Neuronal stem cell (in vitro differentiated cells): ENCODE measurements at places on chromosomes 5 and 9.
A peak's percentile ranks its signal among the peaks of the same experiment; 100 is the strongest.

GRCh38 chr5:176771102-176771845 lies 39.1 kb upstream of the UNC5A start:
- no peak for DNase-seq

DNA sequence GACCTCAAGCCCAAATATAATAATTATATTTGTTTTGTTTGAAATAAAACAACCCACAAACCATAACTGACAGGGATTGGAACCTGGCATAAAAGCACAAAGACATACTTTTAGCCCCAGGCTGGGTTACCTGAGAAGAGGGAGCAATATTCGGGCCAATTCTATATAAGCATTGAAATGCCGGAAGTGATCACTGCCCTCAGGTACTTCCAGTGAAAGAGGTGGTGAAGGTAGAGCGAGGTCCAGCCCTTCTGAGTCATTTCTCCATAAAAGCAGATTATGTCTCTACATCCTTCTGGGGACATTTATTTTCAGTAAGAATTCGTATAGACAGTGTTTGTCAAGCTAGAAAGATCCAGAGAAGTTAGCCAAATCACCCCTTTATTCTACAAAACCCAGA lies 59.6 kb downstream of the GCNT4 start:
- no peak for DNase-seq

GRCh38 chr5:90386099-90386710 lies 23.4 kb downstream of the CETN3 start:
- no peak for DNase-seq

GRCh38 chr9:137350696-137351584 lies 48.9 kb upstream of the NRARP start:
- no peak for DNase-seq

DNA sequence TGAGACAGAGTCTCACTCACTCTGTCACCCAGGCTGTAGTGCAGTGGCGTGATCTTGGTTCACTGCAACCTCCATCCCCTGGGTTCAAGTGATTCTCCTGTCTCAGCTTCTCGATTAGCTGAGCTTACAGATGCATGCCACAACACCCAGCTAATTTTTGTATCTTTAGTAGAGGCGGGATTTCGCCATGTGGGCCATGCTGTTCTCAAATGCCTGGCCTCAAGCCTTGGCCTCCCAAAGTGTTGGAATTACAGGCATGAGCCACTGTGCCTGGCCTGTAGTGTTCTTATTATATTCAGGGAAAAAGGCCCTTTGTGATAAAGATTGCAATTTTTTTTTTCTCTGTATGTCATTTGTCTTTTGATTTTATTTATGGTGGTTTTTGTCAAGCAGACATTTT lies 24.0 kb upstream of the MCCC2 start:
- DNase-seq: no peak

DNA sequence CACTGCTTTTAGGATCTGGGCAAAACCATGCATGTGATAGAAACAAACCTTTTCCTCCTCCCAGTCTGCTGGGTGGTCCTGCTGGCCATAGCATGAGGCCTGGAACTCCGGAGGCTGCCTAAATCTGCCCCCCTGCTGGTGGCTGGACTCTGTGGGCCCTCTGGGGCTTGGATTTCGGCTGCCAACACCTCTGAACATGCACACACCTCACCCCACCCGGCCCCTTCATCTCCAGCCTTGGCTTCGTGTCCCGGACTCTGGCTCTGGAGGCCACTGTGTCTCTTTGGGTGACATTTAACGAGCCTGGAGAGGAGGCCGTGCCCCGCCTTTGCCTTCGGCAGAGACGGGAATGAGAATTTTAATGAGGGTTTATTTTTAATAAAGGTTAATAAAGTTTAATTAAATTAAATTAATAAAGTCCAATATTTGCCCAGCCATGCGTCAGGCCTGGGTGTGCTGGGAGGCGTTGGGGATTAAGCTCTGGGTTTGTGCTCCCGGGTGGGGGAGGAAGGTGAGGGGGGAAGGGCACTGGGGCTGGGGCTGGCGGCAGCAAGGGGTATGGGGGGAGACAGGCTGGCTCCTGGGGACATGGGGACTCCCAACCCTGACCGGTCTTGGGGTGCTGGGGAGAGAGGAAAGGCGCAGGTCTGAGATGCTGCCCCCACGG lies 251.8 kb downstream of the PBX3 start:
- no peak for DNase-seq

- no peak for DNase-seq
These were observed 98.7 kb downstream of the NMUR2 start for GRCh38 chr5:152306386-152306785.

DNA sequence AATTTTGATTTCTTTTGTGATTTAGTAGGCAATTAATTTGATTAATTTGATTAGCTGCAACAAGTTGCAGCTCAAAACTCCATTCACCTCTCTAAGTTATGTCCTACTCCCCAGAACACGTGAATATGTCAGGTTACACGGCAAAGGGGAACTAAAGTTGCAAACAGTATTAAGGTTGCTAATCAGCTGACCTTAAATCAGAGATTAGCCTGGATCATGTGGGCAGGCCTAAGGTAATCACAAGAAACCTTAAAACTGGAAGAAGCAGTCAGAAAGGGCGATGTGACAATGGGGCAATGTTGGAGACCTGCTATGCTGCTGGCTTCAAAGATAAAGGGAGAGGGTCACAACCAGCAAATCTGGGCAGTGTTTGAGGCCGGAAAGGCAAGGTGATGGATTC lies 47.3 kb upstream of the ANXA1 start:
- DNase-seq: no peak

DNA sequence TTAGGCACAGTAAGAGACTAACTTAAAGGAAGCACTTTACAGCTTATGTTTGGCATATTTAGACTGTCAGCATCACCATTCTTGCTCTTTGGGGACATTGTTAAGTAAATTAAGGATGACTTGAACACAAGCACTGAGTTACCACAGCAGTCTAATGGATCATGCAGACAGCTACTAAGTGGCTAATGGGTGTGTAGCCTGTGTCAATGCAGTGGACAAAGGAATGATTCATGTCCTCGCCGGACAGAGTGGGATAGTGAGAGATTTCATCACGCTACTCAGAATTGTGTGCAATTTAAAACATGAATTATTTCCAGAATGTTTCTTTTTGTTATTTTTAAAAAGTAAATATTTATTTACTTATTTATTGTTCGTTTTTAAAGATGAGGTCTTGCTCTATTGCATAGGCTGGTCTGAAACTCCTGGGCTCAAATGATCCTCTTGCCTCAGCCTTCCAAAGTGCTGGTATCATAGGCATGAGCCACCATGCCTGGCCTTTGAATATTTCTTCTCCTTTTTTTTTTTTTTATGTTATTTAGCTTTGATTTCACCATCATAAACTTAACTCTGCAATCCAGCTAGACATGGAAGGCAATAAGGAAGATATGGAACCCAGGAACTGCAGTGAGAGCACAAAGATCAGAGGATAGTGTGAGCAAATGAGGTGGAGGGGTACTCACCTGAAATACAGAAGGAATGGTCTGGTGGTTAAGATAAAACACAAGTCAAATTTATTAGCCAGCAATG lies 53.0 kb upstream of the KLF4 start:
- no peak for DNase-seq

GRCh38 chr9:137302118-137302448 lies at the start of gene NRARP:
TSS of gene NRARP (minus strand) at chr9:137302271. CDS start at chr9:137301928, 343 bp downstream.
- peak; percentile 86 for DNase-seq

DNA sequence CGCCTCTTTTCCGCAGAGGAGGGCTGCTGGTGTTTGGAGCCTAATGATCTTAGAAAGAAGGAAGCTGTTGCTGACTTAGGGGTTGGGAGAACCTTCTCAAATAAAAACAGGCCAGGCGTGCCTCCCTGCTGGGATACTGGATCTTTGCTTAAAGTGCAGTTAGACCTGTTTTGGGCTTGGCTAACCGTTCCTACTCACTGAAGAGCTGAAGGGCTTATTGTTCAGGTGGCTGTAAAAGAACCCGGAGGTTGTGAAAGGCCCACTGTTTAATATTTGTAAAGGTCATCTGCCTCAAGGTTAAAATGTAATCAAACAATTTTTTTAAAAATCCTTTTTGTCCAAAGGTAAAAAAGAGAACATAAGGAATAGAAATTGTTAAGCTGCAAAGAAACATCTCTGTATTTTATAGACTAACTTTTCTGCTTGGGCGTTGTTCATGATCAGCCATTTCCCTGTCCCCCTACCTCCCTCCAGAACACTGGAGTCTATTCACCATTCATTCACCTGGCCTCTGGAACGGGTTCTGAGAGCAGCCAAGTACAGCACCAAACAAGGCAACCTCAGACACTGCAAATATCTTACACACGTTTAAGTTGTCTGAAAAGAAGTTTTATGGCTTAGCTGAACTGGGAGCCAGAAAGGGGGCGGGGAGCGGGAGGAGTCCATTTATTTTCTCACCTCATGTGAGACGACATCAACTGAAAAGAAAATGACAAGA lies 18.6 kb upstream of the MTMR12 start:
- no peak for DNase-seq

DNA sequence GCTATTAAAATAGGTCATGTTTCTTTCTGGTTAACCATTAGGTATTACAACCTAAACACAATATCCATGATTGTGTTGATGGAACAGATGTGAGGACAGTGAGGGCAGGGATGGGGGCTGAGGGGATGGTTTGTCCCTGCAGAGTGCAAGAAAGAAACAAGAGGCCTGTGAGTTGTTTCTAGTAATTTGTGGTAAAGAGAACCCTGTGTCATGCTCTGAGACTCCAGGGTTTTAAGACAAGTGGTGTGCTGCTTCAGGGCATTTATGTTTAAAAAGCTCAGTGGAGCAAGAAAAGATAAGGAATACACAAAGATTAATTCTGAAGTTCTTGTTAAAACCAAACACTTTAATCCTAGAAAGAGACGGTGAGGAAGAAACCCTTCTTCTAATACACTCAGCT lies 656.5 kb downstream of the TLE1 start:
- no peak for DNase-seq

DNA sequence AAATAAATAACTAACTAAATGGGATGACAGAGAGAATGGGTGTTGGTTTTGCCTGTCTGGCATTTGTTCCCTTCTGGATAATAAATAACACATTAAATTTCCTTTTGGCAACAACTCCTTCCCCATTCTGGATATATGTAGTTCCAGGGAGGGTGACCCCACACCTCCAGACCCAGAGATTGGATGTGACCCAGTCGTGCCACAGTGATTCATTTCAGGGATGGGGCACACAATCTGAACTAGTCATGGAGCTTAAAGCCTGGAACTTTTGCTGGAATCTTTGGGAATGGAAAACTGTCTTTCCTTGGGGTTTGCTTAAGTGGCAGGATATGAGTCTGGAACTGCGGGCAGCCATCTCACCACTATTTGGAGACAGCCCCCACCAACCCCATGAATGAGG lies 11.3 kb downstream of the KLF9 start:
- DNase-seq: no peak

- DNase-seq: peak; percentile 70
These were observed 178.8 kb downstream of the SPOCK1 start for GRCh38 chr5:137320056-137321045.

DNA sequence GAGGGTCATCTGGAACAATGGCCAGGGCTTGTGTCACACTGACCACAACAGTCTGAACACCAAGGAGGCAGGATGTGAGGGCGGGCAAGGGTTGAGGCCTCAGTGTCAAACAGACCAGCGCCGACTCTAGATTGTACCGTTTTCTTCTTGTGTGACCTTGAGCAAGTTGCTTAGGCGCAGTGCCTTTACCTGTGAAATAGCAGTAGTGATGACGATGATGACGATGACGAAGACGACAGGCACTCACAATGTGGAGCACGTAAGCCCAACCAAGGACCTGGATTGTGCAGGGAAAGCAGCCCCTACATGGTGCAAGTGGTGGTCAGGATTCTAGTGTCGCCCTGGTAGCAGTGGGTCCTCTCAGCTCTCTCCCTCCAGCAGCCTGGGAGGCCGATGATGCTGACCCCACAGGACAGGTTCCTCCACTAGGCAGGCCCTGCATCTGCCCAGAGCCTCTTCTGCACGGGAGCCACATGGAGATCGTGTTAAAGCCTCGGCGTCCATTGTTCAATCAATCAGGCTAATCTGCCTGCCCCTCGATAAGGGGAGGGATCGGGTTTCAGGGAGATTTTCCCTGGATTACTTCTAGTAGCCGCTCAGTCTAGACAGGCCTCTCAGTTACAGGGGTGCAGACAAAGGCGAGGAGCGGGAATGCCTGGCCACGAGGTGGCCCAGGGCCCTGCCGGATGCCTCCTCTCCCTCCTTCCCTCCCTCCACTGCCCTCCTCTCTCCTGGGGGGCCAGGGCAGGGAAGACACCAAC lies 91.7 kb downstream of the MACROH2A1 start:
- DNase-seq: peak; percentile 66

GRCh38 chr9:128282500-128282899 lies 6.4 kb downstream of the SWI5 start:
- DNase-seq: no peak

- DNase-seq: no peak
These were observed 253.1 kb upstream of the PANK3 start for GRCh38 chr5:168832308-168832707.

DNA sequence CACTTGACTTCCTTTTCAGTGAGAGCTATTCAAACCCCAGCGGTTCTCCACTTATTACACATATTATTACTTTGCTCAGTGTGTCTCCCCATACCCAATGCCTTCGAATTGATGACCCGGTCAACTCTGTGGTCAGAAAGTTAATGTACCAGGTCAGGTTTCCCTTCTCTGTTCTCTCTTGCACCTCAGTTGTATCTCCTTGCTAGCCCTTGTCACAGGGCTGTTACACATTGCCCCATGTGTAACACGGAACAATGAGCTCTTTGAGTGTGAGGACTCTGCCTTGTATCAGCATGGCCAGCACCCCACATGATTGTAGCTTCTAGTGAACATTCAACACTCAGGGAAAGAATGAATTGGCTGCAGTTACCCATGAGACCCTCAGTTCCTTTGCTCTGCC lies 73.6 kb downstream of the DOCK2 start:
- DNase-seq: no peak

GRCh38 chr5:177493795-177494345 lies 3.5 kb downstream of the PDLIM7 start:
- no peak for DNase-seq

- no peak for DNase-seq
These were observed 75.3 kb downstream of the MACROH2A1 start for GRCh38 chr5:135323701-135324132.

GRCh38 chr5:66661149-66661548 lies 65.0 kb downstream of the MAST4 start:
- DNase-seq: no peak

GRCh38 chr5:175692996-175693710 lies 35.3 kb downstream of the HRH2 start:
- DNase-seq: no peak

DNA sequence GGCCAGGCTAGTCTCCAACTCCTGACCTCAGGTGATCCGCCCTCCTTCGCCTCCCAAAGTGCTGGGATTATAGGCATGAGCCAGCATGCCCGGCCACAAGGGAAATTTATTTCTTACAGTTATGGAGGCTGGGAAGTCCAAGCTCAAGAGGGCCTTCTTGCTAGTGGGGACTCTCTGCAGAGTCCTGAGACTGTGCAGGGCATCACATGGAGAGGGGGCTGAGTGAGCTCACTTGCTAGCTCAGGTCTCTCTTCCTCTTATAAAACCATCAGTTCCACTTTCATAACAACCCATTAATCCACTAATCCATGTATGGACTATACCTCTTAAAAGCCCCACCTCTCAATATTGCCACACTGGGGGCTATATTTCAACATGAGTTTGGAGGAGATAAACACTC lies 5.1 kb upstream of the SPIN1 start:
- DNase-seq: no peak

GRCh38 chr5:124951661-124952060 lies 205.2 kb upstream of the ZNF608 start:
- DNase-seq: no peak

GRCh38 chr5:42426016-42426415 lies 2.8 kb downstream of the GHR start:
- no peak for DNase-seq

GRCh38 chr9:33375238-33375840 lies 27.0 kb downstream of the AQP7 start:
- peak; percentile 50 for DNase-seq
